GM04503 (cell line): ENCODE measurements at places on chromosomes 6 and 20.

DNA sequence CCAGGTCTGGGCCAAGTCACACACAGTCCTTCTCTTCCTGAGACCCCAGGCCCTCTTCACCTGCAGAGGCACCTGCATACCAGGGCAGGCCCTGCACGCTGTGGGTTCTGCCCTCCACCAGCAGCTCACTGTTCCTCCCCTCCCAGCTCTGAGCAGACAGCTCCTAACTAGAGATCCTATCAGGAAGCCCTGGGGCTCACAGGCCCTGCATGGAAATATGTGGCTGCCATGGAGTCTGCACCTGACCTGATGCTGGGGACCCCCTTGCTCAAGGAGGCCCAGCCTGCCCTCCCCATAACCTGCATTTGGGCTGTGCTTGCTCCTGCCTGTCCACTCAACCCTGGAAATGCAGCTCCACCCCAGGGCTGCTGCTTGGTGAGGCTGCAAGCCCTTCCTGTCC is 14.6 kb upstream of the HLA-G start:
- DNase-seq, result no peak

DNA sequence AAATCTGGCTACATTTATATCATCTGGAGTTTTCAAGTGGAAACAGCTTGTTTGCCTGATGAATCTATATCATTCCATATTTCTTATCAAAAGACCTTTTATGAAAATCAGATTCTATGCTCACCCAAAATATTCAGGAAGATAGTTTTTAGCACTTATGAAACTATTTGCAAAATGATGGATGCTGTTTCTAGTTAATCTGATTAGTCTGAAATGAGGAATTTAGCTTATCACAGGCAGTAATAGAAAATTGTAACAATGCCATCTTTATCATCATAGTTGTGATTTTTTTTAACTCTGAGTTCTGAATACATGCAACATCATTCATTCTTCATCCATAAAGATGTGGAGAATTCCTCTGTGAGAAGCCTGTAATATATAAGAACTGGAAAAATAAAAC is 229.7 kb downstream of the PLCB1 start:
- no peak for DNase-seq

DNA sequence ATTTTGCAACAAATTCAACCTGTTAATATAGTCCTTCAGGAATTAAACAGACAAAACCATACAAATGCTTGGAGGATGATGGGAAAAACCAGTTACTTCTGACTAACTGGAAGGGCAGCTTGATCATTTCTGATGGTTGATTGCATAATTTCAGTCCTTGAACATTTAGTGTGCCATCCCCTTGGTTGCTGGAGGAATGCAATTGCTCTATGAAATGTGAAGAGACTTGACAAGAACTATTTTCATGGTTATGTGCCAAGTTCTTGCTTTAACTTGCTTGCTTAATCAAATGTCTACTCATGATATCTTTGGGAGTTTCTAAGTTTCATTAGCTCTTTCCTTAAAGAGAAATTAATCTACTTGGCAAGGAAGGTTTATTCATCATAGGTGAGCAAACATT is 45.2 kb downstream of the ANKEF1 start:
- peak; percentile 94 for DNase-seq

GRCh38 chr20:56629464-56630085 is 469 bp downstream of the TFAP2C start:
- no peak for DNase-seq

DNA sequence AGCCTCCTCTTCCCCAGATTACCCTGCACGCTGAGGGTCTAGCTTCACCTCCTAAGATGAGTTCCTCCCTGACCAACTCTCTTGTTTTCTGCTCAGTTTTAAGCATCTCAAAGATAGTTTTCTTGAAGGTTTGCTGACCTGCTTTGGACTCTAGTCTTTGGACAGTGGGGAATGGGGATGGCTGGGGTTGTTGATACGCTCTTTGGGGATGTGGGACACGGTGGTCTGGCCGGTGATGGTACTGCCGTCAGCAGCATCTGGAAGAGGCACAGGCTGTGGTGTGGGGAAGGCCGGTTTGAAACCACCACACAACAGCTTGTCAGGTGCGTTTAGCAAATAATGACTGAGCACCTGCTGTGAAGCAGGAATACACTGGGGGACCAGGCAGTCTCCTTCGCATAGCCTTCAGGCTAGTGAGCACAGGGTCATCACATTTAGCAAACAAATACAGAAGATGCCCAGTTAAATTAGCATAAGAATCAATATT is 94.1 kb downstream of the TMEM242 start:
- DNase-seq, result no peak

GRCh38 chr6:37480118-37480736 is 19.5 kb downstream of the CCDC167 start:
- DNase-seq, result no peak

DNA sequence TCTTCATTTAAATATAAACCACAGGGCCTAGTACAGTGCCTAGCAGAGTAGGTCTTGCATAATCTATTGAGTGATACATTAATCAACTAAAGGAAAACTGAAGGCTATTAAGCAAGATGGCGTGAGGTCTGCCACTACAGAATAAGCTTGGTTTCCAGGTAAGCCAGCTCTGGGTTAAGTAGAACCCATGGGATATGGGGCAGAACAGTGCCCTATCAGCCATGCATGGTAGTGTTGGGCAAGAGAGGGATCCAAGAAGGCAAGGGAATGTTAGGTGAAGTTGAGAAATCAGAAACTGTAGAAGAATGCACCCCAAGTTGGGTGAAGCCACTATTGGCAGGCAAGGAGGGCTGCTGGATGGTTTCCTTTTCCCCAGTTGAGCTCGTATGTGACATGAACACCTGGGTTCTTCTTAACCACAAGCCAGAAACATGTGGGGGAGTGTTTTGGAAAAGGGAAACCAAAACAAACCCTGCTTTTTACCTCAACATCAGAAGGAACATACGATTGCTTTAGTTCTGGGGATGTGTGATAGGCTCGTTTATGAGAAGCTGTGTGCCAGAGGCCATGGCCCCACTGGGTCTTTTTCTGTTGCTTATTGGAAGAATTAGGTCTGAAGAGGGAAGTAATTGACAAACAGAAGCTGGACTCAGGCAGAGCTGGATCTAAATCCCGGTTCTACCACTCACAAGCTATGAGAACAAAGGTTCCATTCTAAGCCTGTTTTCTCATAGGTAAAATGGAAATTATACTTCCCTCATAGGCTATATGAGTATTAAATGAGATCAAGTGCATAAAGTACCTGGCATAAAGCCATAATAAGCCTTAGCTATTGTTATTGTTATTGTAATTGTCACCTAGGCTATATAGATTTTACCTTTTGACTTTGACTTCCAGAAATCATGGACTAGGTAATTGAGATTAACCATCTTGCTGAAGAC is 33.5 kb downstream of the NEDD9 start:
- no peak for DNase-seq

GRCh38 chr6:81326881-81327561 is 425.5 kb downstream of the TENT5A start:
- peak; percentile 61 for DNase-seq

GRCh38 chr6:164216839-164217238 is 802.3 kb downstream of the QKI start:
- no peak for DNase-seq

DNA sequence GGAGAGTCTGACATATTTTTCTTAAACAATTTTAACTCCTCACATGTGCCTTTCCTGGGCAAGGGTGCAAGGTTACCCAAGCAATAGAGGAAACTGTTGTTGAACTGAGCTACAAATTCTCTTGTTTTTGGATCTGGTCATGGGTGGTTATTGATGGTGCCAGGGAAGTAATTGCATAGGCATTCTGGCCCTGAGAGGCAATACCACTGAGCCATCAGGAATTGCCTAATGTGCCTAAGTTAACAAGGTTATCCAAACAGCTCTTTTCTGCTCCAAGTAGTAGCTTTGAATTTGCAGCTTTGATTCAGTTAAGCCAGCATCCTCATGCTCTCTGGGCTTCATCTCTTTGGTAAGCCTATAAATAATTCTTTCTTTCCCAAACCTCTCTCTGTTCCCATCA is 266.0 kb upstream of the BTBD3 start:
- DNase-seq, result no peak

DNA sequence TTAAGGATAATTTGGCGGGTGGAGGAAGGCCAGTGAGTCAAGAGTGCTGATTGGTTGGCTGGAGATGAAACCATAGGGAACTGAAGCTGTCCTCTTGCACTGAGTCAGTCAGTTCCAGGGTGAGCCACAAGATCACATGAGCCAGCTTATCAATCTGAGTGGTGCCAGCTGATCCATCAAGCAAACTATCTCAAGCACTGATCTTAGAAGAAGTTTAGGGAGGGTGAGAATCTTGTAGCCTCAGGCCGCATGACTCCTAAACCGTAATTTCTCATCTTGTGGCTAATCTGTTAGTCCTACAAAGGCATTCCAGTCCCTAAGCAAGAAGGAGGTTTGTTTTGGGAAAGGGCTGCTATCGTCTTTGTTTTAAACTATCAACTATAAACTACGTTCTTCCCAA is 954.3 kb downstream of the KIF16B start:
- DNase-seq, result no peak

GRCh38 chr20:52985687-52986086 is 13.5 kb downstream of the TSHZ2 start:
- DNase-seq, result peak; percentile 49

DNA sequence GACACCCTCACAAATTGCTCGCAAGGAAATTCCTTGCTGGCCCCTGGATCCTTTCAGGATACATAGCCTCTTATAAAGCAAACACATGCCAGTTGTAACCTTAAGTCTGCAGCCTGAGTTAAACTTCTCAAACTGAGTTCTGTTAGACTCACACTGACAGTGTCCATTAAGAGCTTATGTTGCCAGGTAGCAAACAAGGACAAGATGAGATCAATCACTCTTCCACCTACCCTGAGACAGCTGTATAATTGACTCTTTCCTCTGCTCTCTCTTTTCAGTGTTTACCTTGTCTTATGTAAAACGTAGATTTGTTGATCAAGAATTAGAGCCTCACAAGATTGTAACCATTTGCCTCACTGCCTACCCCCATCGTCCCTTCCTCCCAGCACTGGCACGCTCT is 359.8 kb downstream of the EPM2A start:
- no peak for DNase-seq

GRCh38 chr6:55212156-55212555 is 37.8 kb downstream of the HCRTR2 start:
- DNase-seq, result no peak

DNA sequence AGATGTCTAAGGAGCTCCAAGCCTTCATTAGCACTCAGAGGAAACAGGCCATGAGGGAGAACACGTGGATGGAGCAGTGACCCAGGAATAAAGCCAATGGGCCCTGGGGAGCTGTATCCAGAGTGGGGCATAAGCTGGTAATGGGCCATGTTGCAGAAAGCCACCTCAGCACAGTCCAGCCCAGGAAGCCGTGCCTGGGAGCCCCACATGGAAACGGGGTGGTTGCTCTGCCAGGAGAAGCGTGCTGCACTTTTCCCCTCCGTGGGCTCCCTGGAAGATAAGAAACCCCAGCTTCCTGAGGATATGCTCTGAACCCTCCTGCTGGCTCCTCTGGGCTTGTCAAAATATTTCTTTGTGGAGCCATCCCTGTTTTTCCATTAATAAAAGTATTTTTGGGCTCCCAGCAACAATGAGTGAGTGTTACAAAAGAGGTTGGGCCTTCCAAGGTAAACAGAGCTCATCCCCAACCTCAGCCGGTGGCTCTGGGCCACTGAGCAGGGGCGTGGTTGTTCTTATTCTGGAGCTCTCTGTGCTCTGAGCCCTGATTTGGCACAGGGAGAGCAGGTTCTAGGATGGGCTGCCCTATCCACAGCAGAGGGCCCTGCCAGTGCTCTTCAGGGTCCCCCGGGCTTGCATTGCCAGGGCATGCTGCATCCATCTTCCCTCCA is 31.2 kb upstream of the NFATC2 start:
- no peak for DNase-seq

DNA sequence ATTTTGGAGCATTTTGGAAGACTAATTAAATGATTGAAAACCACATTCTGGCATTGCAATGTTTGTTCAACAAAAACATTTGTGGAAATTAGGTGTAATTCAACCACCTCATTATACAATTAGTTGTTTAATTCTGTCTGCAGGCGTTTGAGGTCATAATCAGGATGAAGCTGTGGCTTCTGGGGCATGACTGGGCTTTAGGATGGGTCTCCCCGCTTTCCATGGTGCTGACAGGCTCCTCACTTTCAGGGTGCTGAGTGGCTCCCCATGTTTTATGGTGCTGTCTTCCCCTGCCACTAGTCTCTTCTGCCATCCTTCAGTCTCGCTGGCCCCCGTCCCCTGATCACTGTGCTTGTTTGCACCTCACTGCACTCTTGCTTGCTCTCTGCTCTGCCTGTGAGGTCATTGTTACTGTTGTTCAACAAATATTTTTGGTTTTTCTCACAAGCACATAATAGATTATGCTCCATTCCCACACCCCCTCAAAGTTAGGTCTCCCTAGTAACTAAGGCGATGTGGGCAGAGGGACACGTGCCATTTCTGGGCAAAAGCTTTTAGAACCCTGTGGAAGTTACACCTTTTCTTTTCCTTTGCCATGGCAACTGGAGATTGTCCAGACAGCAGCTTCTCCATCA is 25.4 kb upstream of the ZNF831 start:
- no peak for DNase-seq

GRCh38 chr20:8385247-8385646 is 253.2 kb downstream of the PLCB1 start:
- peak; percentile 31 for DNase-seq

DNA sequence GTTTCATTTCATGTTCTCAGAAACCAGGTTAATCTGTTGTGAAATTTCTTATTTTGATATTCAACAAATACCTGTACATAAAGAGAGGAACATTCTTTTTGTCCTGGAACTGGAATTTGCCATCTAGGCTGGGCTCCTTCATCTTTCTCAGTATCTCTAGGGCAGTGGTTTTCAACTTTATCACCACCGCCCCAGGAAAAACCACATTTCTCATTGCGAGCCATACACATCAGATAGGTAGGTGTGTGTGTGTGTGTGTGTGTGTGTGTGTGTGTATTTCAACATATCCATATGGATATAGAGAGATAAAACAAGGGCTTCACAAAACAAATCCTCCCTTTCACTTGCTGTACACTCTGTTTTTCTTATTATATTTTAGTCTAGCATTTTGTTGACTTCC is 24.1 kb downstream of the BFSP1 start:
- DNase-seq, result no peak

DNA sequence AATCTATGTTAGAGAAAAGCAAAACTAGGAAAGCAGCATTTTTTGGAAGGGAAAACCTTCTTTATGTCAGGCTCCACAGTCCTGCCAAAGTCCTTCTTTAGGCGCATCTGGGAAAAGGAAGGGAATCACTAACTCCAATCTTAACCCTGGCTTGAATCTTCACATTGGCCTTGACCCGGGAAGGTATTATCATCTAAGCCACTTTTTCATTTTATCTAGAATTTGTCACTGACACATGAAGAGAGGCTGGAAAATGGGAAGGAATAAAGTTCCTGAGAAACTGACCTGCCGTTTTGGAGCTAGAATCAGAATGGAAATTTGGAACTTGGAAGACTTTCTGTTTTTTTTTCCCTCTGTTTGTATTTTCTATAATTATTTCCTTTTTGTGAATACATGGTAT is 53.4 kb upstream of the UTRN start:
- DNase-seq, result no peak

DNA sequence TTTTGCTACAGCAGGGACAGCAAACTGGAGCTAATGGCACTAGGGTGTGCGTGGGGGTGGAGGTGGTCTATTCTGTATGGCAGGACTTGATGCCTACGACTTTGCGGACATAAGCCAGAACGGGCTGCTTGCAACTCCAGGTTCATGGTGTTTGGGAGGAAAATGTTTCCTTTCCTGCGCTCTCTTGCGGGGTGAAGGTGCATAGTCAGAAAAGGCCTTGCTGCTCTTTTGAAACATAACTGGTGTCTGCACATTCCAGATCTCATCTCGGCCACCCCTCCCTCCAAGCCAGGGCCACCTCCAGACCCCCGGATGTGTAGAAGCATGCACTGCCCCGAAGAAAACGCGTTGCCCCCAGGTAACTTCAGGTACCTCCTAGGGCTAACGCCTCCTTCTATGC is 8.1 kb downstream of the FOXA2 start:
- no peak for DNase-seq
